HS-5 (cell line): ENCODE measurements at places on chromosomes 3 and 15.
A peak's percentile ranks its signal among the peaks of the same experiment; 100 is the strongest.

GRCh38 chr3:154926721-154927120 is 153.4 kb upstream of the MME start:
- DNase-seq: no peak

- DNase-seq: no peak
These were observed 11.2 kb upstream of the GTF2A2 start for GRCh38 chr15:59668556-59668955.

- DNase-seq: peak; percentile 34
These were observed 118.5 kb downstream of the MFSD1 start for GRCh38 chr3:158920371-158920770.

DNA sequence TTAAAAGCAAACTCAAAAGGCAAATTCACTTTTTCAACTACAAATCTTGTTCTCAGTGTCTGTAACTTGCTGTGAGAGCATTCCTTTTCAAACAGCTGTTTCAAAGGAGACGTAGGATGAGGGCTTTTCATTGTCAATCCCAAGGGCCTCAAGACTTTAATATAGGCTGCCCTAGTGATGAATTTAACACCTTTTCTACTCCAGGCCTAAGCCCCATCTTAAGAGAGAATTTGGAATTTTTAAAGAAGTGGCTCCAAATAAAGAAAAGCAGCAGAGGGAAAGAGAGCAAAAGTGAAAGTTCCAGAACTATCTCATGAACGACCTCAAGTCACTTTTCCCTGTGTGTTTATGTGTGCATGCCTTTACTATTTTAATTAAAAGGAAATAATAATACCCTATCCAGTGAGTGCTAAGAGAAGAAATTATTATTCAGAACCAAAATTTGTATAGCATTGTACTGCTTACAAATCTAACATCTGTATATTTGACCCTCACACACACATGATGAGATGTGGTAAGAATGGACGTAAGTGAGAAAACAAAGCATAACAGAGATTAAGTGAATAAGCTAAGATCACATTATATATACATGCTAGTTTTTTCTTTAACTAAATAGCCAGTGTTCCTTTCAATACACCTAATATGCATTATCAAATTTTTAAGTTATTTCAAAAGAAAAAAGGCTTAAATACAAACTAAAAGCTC is 196.4 kb downstream of the VGLL3 start:
- DNase-seq: peak; percentile 26

DNA sequence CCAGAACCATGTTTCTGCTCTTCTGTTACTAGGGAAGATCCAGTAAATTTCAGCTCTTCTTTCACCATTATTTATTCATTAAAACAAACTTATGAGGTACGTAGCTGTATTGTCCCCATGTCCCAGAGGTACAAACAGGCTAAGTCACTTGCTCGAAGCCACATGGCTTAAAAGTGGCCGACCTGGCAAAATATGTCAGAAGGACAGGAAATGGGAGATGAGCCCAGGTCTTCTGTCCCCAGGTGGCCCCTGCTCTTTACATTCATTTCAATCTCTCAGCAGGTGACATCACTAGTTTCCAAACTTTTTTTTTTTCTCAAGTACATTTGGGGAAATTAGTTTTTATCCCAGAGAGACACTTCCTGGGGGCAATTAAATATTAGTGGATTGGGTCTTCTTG is 34.1 kb upstream of the LPP start:
- no peak for DNase-seq

GRCh38 chr15:27850981-27851857 is 247.9 kb downstream of the OCA2 start:
- DNase-seq: no peak

DNA sequence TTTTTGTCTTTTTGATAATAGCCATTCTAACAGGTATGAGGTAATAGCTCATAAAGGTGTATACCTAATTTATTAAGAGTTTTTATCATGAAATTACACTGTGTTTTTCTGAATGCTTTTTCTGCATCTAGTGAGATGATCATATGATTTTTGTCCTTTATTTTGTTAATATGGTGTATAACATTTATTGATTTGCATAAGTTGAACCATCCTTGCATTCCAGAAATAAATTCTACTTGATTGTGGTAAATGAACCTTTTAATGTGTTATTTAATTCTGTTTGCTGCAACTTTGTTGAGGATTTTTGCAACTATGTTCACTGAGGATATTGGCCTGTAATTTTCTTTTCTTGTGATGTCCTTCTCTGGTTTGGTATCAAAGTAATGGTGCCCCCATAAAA is 28.0 kb upstream of the PCSK6 start:
- no peak for DNase-seq

DNA sequence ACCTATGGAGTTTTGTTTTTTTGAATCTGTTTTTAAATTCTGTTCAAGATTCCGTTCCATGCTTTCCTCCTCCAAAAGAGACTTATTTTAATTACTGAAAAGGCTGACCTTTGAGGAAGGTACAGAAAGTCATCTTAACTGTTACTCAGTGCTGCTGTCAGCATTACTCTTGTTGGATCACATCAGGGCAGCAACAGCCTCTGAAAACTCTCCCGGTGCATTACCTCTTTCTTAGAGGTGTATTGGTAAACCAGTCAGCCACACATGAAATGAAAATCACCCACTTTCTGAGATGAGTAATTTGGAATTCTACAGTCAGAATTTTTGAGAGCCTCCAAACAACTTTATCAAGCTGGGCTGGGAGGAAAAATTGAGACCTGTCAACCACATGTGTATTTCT is 88.5 kb upstream of the LIMD1 start:
- no peak for DNase-seq

DNA sequence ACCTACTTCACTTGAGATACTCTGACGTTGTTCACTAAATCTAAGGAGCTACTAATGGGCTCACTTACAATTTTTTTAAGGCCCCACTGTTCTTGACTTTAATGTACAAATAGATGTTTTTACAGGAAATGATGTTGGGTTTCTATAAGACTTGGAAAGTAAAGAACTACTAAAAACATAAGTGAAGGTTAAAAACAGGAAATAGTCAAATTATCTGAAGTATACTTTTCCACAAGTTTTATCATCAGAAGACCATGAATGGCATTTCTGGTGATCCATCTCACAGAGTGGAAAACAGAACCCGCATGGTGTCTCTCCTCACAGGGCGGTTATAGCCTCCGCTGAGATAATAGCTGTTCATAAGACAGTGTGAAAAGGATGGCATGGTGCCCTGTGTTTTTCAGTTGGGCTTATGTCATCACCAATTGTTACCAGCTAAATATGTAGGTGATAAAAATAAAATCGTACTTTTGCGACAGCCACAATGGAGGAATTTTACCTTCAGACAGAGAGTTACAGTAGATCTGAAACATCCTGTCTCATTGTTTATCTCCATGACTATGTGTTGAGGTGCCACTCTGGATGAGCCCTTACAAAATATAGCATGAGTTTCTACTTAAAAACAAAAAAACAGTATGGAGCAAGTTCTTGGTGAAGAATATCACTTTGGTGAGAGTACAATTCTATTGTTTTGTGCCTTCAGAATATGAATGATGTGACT is 462.4 kb downstream of the RAP2B start:
- no peak for DNase-seq

DNA sequence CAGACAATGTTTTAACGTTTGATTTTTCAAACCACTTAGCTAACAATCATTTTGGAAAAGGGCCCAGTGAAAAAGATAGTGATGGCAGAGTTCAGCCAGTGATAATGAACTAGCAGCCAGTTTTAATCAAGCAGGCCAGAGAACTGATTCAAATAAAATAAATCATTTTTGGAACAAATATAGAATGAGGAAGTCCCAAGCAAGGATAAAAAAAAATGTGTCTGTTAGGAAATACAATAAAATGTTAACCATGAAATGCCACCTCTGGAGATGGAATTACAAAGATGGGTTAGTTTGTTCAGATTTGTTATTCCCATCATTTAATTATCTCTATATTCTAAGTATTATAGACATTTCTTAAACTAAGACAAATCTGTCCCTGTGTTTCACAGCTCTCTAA is 1.1 kb downstream of the HERC1 start:
- no peak for DNase-seq

DNA sequence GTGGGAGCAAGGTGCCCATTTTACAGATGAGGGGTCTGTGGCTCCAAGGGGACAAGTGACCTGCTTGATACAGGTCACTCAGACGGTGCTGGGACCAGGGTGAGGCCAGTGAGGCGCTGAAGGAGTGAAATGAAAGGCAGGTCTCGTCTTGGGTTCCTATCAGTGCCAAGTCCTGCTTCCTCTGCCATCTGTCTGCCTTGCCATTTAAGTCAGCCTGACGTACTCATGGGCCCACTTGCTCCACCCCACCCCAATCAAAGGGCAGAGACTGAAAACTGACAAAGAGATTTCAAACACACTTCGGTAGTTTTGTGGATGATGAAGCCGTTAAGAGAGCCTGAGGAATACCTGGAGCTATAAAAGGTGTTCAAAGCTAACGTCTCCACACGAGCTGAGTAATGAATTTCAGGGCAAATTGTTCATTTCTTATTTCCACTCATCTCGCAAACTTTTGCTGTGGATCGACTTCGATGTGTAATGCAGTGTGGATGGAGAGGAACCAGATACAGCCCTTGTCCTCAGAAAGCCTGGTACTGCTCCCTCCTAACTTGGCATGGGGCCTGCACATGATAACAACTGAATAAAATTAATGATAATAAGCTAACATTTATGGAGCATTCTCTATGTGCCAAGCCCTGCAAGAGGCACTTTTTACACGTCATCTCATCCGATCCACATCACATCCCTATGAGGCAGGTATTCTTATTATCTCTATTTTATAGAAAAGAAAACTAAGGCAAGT is 36.6 kb downstream of the ATP2B2 start:
- DNase-seq: no peak

DNA sequence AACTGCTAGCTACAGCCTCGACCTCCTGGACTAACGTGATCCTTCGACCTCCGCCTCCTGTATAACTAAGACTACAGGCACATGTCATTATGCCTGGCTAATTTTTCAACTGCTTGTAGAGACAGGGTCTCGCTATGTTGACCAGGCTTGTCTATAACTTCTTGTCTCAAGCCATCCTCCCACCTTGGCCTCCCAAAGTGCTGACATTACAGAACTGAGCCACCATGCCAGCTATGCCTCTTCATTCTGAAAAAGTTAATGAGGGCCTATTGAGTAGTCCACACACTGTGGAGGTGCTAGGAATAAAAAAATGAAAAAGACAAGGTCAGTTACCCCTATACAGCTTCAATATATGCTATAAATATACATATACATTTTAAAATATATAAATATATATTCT is 18.3 kb upstream of the EPHA6 start:
- DNase-seq: no peak

DNA sequence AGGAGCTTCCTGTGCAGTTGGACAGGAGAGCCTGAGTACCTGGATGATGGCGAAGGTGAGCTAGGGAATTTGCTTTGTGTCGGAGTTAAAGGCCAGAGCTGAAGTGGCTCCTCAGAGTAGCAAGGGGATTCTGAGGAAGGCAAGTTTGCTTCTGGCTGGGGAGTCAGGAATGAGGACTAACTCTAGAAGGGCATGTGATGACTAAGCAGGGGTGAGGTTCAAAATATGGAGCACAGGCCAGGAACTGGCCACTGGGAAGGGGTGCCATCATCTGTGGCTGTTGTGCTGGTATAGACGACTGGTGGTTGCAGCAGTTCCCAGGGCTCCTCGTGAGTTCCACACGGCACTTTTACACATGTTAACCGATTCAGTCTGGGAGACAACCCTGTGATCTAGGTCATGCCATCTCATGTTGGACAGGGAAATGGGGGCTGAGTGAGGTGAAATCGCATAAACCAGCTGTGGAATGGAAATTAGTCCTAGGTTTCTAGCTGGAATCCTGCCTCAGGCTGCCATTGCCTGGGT is 100.8 kb downstream of the EEFSEC start:
- DNase-seq: no peak

- no peak for DNase-seq
These were observed 183.8 kb downstream of the MEGF11 start for GRCh38 chr15:66069751-66070150.

GRCh38 chr15:78239811-78240210 is 5.4 kb upstream of the ACSBG1 start:
- no peak for DNase-seq

GRCh38 chr15:88321271-88321670 is 64.7 kb upstream of the NTRK3 start:
- DNase-seq: no peak

DNA sequence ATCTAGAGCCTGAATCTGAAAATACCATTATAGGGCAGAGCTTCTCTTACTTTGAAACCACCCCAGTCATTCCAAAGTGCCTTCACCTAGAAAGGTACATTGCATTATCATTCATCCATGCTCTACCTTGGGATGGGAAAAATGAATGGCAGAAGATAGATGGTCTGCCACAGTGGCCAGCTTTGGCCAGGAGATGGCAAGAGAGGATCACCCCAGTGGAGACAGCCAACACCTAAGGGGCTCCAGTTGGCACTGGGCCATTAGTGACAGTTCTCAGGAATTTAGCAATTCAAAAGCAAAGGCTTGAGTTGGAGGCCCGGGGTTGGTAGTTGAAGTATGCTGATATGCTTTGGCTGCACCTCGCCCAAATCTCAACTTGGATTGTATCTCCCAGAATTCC is 253.6 kb upstream of the MRPL3 start:
- no peak for DNase-seq

DNA sequence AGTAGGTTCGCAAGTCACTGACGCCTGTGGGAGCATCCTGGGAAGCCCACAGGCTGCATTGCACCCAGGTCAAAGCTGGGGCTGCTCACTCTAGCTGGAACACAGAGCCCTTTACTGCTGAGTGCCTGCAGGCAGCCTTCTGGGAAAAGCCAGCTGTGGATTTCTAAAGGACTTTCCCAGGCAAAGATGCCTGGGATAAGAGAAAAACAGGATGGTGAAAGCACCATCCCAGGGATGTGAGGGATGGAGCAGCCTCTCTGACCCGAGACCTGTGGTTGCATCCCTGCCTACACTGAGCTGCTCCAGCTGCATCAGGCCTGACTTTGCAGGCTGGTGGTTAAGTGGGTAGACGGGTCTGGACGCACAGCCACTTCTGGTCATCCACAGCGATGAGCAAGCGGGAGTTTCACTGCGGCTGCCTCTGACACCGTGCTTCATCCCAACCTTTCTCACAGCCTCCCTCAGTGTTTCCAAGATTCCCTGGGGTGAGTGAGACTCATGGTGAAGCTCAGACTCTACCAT is 52.5 kb upstream of the AMOTL2 start:
- no peak for DNase-seq

GRCh38 chr3:74489050-74489792 is 125.2 kb downstream of the CNTN3 start:
- DNase-seq: no peak

GRCh38 chr15:100355342-100355741 is 13.6 kb upstream of the ADAMTS17 start:
- no peak for DNase-seq

DNA sequence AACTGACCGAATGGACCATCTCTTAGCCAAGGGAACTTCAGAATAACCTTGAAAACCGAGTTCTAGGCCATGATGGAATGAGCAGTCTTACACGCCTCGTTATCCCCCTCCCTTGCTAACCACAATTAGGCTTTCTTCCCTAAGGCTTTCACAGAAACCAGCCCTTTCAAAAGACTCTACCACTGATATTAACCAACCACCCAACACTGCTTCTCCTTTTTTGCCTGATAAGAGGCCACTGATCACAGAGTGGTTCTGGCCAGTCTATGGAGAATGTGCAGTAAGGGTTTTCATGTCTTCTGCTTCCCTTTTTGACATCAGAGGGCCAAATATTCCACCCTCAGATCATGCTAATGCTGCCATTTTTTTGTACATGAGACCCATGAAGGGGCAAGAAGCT is 59.3 kb downstream of the MCF2L2 start:
- no peak for DNase-seq
